ENCODE measurements at places on chromosomes 13 and 19.

DNA sequence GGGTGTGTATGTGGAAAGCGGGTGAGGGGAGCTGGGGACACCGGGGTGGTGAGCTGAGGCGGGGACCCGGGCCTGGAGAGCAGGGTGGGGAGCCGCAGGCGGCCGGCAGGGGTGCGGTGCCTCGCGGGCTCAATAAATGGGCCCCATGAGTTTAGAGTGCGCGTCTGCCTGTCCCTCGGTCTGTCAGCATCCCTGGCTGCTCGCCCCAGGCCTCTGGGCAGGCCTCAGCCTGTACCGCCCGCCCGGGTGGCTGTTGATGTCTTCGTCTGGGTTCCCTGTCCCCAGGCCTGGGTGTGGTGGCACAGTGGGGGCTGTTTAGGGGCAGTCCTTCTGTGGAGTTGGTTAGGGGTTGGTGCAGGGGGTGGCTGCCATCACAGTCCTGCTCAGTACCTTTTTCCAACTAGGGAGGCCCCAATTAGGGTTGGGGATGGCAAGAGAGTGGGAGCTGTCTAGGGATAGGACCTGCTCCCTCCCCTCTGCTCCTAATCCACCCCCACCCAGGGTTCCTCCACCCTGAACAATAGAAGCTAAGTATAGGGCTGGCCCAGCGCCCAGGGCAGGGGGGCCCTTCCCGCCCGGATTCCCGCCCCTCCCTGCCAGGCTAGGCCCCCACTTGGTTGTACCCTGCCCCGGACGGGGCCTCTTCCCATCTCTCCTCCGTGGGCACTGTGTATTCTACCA lies 12.2 kb downstream of the CIC start:
- peak; percentile 61 for DNase-seq

DNA sequence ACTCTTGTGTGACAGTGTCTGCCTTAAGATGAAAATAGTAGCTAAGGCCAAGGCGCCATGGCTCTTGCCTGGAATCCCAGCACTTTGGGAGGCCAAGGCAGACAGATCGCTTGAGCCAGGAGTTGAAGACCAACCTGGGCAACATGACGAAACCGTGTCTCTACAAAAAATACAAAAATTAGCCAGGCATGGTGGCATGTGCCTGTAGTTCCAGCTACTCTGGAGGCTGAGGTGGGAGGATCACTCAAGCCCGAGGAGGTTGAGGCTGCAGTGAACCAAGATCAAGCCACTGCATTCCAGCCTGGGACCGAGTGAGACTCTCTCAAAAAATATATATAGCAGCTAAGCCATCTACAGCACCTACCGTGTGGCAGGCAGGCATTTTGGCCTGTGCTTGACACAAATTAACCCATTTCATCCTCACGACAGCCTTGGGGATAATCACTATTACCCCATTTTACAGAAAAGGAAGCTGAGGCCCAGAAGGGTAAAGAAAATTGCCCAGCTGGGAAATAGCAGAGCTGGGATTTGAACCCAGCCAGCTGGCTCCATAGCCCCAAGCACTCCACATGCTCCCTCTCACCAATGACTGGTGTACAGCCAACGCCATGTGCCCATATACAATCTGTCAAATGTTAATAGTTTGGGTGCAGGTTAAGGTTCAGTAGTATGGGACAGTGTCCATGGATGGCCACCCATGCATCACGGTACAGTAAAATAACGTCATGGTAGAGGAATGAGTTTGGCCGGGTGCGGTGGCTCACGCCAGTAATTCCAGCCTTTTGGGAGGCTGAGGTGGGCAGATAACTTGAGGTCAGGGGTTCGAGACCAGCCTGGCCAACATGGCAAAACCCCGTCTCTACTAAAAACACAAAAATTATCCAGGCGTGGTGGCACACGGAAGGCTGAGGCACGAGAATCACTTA lies 3.1 kb downstream of the SLC1A5 start:
- no peak for DNase-seq

DNA sequence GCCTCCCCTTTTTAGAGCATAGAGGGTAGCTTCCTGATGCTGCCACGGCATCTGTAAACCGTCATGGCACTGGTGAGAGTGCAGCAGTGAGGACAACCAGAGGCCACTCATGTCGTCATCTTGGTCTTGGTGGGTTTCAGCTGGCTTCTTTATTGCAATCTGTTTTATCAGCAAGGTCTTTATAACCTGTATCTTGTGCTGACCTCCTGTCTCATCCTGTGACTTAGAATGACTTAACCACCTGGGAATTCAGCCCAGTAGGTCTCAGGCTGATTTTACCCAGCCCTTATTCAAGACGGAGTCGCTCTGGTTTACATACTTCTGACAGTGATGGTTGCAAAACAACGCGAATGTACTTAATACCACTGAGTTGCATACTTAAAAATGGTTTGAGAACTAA lies 14.4 kb upstream of the FBN3 start:
- no peak for DNase-seq

- DNase-seq = no peak
Measured at GRCh38 chr19:31002518-31003244, 346.6 kb downstream of the TSHZ3 start.

DNA sequence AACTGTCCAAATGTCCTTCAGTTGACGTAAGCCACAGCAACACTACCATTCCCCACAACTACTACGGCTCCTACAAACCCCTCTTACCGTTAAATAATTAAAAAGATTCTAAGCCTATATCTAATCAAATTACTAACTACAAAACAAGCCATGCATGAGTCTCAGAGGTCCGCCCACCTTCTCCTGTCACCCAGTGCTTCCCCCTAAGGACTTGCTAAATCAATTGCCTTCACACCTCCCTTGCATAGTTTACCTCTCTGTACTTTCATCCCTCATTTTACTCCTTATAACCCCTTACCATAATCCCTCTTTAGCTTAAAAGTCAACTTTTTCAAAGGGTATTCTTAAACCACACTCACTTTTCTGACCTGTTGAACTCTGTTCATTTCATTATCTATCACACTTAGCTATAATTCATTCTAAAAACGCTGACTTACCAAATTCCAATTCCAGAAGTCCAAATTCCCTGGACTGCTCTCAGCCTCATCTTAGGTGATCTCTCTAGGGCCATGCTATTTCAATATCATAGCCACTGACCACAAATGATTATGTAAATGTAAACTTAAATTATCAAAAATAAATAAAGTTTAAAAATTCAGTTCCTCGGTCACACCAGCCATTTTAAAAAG lies 187.8 kb downstream of the DIAPH3 start:
- DNase-seq = no peak

DNA sequence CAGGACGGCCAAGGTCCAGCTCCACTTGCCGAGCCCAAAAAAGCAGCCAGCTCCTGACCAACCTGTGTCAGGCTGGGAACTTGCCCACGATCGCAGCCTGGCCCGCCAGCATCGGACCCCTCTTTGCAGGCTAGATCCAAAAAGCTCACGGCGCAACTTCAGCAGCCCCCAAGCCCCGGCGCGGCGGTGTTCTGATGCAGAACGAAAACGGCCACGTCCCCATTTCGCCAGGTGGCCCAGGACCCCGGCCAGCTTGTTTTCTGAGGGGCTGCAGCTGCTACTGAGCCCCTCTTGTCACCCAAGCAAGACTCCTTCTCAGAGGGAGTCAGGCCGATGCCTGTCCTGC lies 1.3 kb downstream of the TMEM259 start:
- no peak for DNase-seq

- DNase-seq = no peak
Measured at GRCh38 chr19:47765523-47766358, 12.8 kb upstream of the SELENOW start.

GRCh38 chr13:71290963-71291841 lies 575.8 kb downstream of the DACH1 start:
- DNase-seq = peak; percentile 29

GRCh38 chr13:49840266-49840665 lies 47.8 kb upstream of the KPNA3 start:
- DNase-seq = no peak

- DNase-seq = no peak
Measured at GRCh38 chr13:95296326-95296925, 4.8 kb downstream of the ABCC4 start.

DNA sequence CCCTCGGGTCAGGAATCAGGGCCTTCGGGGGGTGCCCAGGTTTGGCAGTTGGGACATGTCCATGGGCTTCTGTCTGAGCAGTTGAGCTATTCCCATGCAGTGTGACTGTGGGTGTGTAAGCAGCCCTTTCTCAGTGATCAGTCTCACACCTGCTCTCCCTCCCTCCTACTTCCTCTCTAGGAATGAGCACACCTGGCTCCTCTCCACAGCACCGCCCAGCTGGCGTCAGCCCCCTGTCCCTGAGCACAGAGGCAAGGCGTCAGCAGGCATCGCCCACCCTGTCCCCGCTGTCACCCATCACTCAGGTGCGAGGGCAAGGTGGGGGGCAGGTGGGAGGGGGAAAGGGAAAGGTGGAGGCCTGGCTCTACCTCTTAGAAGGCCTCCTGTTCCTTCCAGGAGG lies 25.9 kb downstream of the COMP start:
- DNase-seq = no peak

- DNase-seq = no peak
Measured at GRCh38 chr13:114320065-114320464, 5.8 kb downstream of the CHAMP1 start.

- no peak for DNase-seq
Measured at GRCh38 chr19:44371815-44372480, 15.5 kb upstream of the ZNF112 start.

DNA sequence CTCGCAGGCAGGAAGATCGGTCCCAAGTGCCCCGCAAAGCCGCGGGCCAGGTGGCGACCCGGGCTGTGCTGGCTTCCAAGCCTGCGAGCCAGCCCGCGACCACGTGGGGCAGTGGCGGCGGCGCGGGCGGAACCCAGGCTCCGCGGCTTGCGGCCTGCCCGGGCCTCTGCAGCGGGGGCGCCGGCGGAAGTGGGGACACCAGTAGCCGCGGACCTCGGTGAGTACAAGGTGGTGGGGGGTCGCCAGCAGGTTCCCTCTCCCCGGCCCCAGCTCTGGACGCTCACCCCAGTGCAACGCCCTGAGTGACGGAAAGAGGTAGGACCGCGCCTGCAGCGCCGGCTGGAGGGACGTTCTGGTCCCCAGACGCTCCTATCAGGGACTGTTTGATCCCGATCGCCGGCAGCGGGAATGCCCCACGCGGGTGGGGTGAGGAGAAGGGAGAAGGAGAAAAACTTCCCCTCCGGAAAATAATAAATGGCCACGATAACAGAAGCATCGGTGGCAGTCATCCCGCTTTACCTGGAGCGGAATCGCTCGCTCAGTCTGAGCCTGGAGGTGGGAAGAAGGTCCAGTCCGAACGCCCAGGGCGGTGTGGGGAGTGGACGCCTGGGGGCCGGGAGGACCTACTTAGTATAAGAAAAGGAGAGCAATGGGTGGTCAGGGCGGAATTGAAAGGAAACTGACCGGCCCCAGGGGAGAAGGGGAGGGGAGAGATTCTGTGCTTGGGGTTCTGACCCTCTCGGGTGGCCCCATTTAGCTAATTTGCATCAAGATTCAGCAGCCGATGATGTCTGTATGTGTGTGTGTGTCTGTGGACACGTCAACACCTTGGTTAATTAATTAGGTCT lies at the start of gene GEMIN7:
GEMIN7 (plus strand) TSS at position 198 of the 848 bp plus-strand sequence. CDS start 10,855 bp downstream, outside the sequence.
- DNase-seq = peak; percentile 90

DNA sequence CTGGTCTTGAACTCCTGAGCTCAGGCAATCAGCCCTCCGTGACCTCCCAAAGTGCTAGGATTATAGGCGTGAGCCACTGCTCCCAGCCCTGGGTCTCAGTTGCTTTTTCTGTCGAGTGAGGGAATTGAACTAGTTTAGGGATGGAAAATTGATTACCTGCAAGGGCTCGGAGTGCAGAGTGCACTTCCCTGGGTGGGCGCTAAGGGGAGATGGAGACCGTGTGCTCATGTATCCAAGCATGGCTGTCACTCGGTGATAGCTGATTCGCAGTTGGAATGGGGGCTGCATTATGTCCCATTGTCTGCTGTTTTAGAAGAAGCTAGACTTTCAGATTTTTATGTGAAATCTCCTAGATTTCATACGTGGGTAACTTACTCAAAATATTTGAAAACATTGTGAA lies 139.9 kb upstream of the RFC3 start:
- DNase-seq = no peak

DNA sequence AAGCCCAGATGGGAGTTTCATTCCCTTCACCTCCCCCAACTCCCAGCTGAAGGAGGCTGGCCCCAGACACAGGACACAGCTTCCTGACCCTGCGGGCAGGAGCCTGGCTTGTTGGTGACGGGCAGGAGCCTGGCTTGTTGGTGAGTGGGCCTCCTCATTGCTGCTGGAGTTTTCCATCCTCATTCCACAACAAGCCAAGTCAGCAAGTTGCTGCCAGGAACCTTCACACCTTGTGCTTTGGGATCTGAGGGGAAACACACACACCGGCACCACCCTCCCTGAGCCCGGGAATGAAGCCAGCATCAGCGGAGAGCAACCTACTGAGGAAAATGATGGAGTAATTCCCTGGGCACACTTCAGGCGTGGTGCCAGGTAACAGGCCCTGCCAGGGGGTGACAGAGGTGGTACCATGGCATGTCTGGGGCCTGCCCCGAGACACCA lies 74.9 kb downstream of the ALOX5AP start:
- DNase-seq = no peak

DNA sequence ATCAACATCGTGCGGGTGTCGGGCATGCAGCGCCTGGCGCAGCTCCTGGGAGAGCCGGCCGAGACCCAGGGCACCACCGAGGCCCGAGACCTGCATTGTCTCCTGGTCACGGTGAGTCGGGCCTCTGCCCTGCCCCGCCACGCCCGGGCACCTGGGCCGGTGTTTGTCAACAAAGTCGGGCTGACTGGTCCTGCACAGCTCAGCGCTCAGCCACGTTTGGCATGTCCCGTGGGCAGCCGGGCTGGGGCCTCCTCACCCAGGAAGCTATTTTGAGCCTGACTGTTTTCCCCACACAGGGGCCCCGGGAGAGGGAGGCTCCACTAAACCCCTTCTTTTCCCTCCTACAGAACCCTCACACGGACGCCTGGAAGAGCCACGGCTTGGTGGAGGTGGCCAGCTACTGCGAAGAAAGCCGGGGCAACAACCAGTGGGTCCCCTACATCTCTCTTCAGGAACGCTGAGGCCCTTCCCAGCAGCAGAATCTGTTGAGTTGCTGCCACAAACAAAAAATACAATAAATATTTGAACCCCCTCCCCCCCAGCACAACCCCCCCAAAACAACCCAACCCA lies 1.3 kb downstream of the GADD45B start:
- DNase-seq = no peak

GRCh38 chr13:80753866-80754265 lies 412.9 kb upstream of the SPRY2 start:
- DNase-seq = no peak

DNA sequence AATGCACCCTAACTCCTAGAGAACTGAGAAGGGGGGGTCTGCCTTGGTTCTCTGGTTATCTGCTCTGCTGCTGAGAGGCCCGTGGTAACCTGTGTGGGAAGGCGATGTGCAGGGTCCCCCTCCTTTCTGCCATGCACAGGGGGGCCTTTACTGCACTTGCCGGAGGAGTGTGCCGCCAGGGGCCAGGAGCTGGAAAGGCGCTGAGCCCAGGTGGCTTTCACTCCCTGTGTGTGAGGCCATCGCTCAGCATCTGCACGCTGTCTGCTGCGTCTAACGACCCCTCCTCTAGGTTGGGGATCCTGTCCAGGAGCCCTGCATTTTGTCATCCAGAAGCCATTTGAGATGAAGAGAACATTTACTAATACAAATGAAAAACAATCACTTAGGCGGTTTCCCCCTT lies 37.0 kb upstream of the TEX29 start:
- no peak for DNase-seq

Measured in GM06990 (cell line).